ENCODE measurements at places on chromosomes 3 and 15.

GRCh38 chr15:57910672-57911071 is 154.8 kb downstream of the ALDH1A2 start:
- no peak overlapping the region for H3K27ac ChIP-seq
- no peak for DNase-seq
- no peak overlapping the region for H3K4me3 ChIP-seq
- no peaks in the 10 kb centered on the region for H3K27me3 ChIP-seq
- H3K36me3 ChIP-seq: no peaks in the 10 kb centered on the region

DNA sequence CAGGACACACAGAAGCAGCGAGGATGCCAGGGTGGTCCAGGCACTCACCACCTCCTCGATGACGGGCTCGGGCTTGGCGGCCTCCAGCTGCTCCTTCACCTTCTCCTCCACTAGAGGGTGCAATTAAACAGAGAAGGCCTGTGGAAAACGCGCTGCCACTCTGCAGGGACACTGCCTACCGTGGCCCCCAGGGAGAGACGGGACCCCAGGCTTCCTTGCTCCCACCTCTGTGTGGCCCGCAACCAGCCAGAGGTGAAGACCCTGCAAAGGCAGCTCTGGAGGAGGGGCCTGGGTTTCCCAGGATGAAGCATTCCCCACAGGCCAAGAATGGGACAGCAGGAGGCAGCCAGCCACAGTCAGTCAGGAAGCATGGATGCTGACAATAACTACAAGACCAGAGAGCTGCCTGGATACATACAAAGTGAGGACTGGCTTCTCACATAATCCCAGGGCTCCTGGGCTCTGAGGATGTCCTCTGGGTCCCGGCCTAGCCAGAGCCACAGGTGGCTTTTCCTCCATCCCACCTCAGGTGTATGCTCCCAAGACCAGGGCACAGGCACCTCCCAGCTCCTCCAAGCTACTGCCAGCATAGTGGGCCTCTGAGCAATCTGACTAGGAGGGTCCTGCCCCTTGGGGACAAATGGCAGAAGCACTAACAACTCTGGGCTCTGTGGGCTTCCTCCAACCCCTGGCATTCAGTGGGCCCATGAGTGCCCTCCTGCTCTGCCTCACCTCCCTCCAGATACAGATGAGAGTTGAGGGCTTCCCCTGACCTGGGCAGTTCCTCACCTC is 46.2 kb downstream of the PTH1R start:
- H3K27me3 ChIP-seq: no peaks in the 10 kb centered on the region
- H3K4me3 ChIP-seq: no peak overlapping the region
- no peak for DNase-seq
- peaks cover 27% of the 10 kb centered on the region for H3K36me3 ChIP-seq
- no peak overlapping the region for H3K27ac ChIP-seq

DNA sequence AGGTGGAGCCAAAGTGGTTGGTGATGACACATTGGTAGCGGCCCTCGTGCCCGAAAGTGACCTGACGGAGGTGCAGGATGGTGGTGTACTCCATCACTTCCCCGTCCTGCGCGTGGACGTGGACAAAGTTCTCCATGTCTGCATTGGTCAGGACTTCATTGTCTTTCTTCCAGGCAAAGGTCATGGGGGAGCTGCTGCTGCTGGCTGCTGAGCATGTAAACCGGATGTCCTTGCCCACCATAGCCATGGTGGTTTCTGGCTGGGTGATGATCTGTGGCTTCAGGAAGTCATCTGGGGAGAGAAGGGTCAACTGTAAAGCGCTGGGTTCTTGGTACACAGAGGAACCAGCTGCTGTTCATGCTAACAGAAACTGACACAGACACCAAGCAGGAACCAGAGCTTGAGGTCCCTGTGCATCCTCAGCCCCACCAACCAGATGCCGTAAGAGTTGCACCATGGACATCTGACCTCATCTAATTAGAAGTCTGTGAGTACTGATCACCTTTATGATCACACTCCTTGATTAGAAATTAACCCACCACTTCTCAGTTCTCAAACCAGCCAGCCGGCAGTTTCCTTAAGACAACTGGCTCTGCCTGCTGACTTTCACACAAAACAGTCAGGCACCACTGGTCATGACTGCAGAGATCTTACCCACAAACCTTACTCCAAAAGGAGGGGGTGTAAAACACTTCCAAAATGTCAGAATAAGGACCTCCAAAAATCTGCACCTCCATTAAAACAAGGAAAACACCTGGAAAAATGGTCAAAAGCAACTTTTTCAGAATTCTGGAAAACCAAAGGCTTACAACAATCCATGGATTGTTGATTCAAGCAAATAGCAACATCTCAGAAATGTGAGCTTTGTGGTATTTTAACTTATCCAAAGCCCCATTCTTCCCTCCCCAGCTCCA is 114.6 kb downstream of the LRIG1 start:
- no peak overlapping the region for H3K27ac ChIP-seq
- DNase-seq: no peak
- peaks cover 34% of the 10 kb centered on the region for H3K36me3 ChIP-seq
- no peaks in the 10 kb centered on the region for H3K27me3 ChIP-seq
- peaks cover 17% of the 10 kb centered on the region for H3K4me1 ChIP-seq
- H3K4me3 ChIP-seq: no peak overlapping the region

- no peaks in the 10 kb centered on the region for H3K36me3 ChIP-seq
- H3K4me1 ChIP-seq: no peaks in the 10 kb centered on the region
- peak within 1 kb of the TSS; percentile 24 for H3K27ac ChIP-seq
- peaks cover 3% of the 10 kb centered on the region for H3K27me3 ChIP-seq
- peak; percentile 46 for DNase-seq
- H3K4me3 ChIP-seq: peak within 1 kb of the TSS; percentile 51
These were observed at the start of gene MELTF for GRCh38 chr3:197029511-197030167. MELTF (minus strand) TSS chr3:197029817; CDS start chr3:197029702, 115 bp downstream.

- no peaks in the 10 kb centered on the region for H3K36me3 ChIP-seq
- no peaks in the 10 kb centered on the region for H3K27me3 ChIP-seq
- H3K27ac ChIP-seq: no peak overlapping the region
- no peaks in the 10 kb centered on the region for H3K4me1 ChIP-seq
- no peak for DNase-seq
- no peak overlapping the region for H3K4me3 ChIP-seq
These were observed 149.5 kb downstream of the GREM1 start for GRCh38 chr15:32867313-32867626.

DNA sequence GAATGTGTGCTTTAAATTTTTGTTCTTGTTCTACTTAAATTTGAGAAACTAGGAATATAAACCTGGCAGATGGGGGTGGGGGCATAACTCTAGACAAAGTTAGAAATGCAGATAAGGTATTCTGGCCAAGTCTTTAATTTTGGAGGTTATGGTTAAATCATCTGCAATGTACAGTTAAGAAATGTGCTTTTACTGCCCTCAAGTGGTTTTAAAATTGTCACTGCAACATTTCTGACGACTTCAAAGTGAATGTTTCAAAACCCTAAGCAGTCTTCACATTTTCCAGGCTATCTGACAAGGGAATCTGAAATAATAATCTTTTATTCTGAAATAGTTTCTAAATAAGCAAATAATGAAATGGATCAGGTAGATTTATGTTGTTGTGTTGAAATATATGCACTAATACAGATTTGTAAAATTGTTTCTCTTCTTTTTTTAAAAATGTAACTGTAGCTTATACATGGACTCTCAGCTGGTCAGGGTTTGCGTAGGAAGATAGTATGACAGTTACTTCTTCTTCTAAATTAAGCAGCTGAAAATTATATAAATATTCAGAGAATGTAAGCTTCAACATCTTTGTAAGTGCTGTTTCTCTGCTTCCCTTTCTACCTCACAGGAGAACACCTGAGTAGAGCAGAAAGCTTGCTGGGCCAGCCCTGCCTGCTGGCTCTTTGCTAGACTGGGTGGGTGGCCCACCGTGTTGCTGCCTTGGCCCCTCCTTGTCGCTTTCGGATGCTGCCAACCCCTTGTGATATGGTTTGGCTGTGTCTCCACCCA is 45.0 kb downstream of the SUCNR1 start:
- no peak overlapping the region for H3K4me3 ChIP-seq
- no peaks in the 10 kb centered on the region for H3K27me3 ChIP-seq
- H3K4me1 ChIP-seq: no peaks in the 10 kb centered on the region
- no peak for DNase-seq
- H3K36me3 ChIP-seq: no peaks in the 10 kb centered on the region

GRCh38 chr3:171841620-171842000 is 1.5 kb upstream of the TMEM212 start:
- H3K27ac ChIP-seq: no peak overlapping the region
- H3K36me3 ChIP-seq: no peaks in the 10 kb centered on the region
- no peak overlapping the region for H3K4me3 ChIP-seq
- no peaks in the 10 kb centered on the region for H3K27me3 ChIP-seq

GRCh38 chr3:122063908-122064307 is 8.7 kb downstream of the CD86 start:
- H3K27me3 ChIP-seq: no peaks in the 10 kb centered on the region
- H3K27ac ChIP-seq: no peak overlapping the region
- no peak overlapping the region for H3K4me3 ChIP-seq
- no peaks in the 10 kb centered on the region for H3K36me3 ChIP-seq

DNA sequence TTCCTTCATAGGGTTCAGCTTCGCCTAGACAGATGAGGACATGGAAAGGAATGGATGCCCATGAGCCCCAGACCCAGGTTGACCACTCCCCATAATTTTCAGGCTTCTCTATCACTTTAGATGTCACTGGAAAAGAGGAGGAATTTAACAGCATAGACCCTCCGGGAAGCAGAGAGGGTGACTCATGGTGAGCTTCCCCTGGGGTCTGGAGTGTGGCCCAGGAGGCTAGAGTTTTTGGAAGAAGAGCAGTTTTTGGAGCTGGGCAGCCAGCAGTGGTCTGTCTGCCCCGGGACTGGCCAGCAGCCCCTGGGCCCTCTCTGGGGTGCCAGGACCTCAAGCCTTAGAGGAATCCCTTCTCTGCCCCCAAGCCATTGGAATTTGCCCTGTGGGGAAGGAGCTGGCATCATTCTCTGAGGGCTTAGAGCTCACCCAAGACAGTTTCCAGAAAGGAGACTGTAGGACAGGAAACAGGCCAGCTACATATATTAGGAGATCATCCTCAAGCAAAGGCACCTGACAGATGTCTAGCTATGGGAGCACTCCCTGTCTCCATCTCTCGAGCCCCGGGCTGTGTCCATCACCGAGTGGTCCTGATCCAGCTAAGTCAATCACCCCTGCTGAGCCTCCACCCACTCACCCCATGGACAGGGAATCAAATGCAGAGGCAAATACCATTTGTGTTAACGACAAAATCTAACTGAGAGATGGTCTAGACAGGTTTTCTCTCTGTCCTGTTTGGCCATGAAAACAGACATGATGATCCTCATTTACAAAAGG is 67.3 kb downstream of the MEGF11 start:
- no peak overlapping the region for H3K27ac ChIP-seq
- H3K4me1 ChIP-seq: no peaks in the 10 kb centered on the region
- no peak overlapping the region for H3K4me3 ChIP-seq
- no peak for DNase-seq

DNA sequence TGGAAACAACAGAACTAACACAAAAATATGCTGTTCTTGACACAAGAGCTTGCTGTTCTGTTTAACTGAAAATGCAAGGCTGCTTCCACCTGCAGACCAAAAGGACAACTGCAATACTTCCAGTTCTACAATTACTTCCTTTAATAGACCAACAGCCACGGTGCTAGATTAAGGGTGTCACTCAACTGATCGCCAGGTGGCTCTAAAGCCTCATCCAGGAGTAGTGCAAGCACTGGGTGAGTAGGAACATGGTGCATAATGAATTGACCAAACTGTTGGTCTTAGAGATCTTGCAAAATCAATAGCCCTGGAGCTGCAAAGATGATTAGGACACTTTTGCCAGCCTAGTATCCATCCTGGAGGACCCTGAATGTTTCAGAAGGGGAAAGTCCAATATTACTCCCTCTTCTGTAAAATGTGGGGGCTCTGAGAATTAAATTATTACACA is 3.6 kb upstream of the CLDN16 start:
- no peaks in the 10 kb centered on the region for H3K36me3 ChIP-seq
- no peak overlapping the region for H3K27ac ChIP-seq
- no peak overlapping the region for H3K4me3 ChIP-seq

DNA sequence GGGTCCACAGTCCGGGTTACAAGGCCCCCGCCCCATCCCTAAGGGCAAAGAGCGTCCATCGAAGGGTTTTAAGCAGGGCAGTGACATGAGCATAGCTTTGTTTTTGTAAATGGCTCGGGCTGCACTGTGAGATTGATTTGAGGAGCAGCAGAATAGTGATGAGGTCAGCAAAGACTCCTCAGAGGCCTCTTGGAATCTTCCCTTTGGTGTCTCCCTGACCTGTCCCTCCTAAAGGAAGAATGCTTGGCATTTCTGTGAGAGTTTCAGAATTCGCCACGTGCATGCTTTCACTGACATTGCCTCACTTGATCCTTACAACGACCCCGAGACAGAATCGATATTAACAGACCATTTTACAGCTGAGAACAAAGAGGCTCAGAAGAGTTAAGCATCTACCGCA is 20.3 kb downstream of the LAMP3 start:
- no peaks in the 10 kb centered on the region for H3K4me1 ChIP-seq
- DNase-seq: no peak
- no peak overlapping the region for H3K4me3 ChIP-seq
- H3K27me3 ChIP-seq: no peaks in the 10 kb centered on the region
- H3K36me3 ChIP-seq: no peaks in the 10 kb centered on the region

GRCh38 chr3:134214239-134214638 is 36.4 kb downstream of the RYK start:
- no peaks in the 10 kb centered on the region for H3K27me3 ChIP-seq
- peaks cover 4% of the 10 kb centered on the region for H3K36me3 ChIP-seq
- no peaks in the 10 kb centered on the region for H3K4me1 ChIP-seq

DNA sequence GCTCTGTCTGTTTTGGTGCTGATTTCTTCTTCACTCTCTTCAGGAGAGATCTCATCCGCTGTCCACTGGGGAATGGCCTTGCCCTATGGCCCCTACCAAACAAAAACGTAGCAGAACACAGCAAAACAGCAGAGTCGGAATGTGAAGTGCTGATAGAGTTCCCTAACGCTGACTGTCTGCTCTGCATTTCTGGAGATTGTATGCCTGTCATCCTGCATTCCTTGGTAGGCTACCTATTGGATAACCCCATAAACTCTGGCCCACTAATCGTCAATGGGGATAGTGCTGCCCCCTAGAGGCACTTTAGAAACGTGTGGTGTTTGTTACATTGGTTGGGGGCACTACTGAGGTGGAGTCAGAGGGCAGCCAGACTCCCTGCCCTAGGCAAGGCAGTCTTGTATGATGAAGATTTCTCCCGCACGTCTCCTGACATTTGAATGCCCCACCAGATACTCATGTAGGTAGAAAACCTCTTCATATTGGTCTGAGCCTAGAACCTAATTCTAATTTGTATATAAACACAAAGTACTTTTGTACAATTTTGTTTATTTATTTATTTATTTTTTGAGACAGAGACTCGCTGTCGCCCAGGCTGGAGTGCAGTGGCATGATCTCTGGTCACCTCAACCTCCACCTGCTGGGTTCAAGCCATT is 15.6 kb upstream of the MAGEF1 start:
- H3K27me3 ChIP-seq: no peaks in the 10 kb centered on the region
- H3K27ac ChIP-seq: no peak overlapping the region
- peak; percentile 18 for DNase-seq
- H3K36me3 ChIP-seq: no peaks in the 10 kb centered on the region
- no peaks in the 10 kb centered on the region for H3K4me1 ChIP-seq
- H3K4me3 ChIP-seq: no peak overlapping the region

- H3K36me3 ChIP-seq: no peaks in the 10 kb centered on the region
- no peak overlapping the region for H3K27ac ChIP-seq
- peaks cover 9% of the 10 kb centered on the region for H3K4me1 ChIP-seq
- peaks cover 6% of the 10 kb centered on the region for H3K27me3 ChIP-seq
- no peak for DNase-seq
- H3K4me3 ChIP-seq: no peak overlapping the region
These were observed 35.2 kb downstream of the CPN2 start for GRCh38 chr3:194315965-194316361.

- no peaks in the 10 kb centered on the region for H3K27me3 ChIP-seq
- no peak for DNase-seq
- H3K27ac ChIP-seq: peak overlapping the region; percentile 66
- no peak overlapping the region for H3K4me3 ChIP-seq
- H3K36me3 ChIP-seq: no peaks in the 10 kb centered on the region
These were observed 134.1 kb downstream of the MBNL1 start for GRCh38 chr3:152402695-152403451.

Measured in naive thymus-derived CD4-positive, alpha-beta T cell (primary cell).